ENCODE measurements at places on chromosomes 7 and 10.

DNA sequence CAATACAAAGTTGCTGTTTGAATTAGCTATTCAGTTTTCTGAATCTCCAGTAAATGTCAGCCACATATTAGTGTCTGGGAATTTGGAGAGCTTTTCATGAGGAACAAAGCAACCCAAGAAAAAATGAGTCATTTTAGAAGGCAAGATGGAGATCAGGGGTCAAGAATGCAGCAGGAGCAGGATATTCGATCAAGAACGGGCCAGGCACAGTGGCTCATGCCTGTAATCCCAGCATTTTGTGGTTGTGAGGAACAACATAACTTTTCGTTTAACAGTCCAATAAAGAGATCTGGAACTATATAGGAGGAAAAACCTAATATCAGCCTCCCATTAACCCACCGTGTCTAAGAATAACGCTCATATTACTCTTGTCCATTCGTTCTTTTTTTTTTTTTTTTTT, 600.5 kb downstream of the MAGI2 start:
- no peak for DNase-seq

GRCh38 chr7:148718431-148718830, 19.7 kb downstream of the CUL1 start:
- no peak for DNase-seq

DNA sequence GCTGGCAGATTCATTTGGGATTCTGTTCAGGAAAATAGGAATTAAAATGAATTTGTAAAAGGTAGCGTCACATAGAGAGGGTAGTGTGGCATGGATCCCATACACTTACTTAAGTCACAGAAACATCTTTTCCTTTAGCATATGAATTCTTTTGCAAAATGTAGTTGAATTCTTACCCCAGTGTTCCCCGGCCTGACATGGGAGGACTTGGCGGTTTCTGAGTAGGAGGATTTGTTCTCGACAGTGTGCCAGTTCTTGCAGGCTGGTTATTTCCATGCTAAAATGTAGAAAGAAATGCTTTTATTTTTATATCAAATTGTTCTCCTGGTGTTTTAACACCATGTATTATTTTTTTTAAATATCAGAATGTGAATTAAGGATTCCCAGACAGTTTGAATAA, 72.6 kb downstream of the PDSS1 start:
- DNase-seq = no peak

DNA sequence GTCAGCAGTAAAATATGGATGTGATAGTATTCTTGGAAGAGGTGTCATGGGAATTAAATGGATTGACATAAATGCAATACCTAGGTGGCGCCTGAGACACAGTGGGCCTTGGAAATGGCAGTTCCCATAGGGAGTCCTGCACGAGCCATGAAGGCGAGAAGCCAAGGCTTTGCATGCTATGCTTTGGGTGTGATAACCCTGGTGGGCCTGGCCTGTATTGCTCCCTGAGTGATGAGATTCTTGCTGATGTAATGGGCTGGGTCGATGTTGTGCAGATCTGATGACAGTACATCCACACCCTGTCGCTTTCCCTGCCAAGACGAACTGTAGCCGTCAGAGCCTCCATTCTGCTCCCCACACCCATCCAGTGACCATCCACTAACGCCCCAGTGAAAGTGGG, 46.4 kb downstream of the CREB5 start:
- no peak for DNase-seq

DNA sequence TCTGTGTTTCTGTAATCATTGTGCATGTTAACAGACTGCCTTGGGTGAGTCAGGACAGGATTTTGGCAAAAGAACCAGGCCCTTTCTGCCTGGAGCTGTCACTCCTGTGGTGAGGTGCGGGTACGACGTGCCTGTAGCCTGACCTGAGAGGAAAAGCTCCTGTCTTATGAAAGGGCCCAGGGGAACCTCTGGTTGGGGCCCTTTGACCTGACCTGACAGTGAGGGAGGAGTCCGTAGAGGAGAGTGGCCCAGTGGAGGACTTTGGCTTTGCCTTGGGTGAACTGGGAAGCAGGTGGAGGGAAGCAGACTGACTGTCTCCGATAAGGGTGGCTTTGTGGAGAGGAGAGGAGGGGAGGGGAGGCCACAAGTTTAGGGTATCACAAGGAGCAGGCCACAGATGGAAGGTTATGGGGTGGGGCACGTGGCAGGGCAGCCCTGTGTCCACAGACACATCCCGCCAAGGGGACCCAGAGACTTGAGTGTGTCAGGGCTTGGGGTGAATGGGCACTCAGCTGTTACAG, 6.9 kb downstream of the PFKP start:
- DNase-seq = no peak

DNA sequence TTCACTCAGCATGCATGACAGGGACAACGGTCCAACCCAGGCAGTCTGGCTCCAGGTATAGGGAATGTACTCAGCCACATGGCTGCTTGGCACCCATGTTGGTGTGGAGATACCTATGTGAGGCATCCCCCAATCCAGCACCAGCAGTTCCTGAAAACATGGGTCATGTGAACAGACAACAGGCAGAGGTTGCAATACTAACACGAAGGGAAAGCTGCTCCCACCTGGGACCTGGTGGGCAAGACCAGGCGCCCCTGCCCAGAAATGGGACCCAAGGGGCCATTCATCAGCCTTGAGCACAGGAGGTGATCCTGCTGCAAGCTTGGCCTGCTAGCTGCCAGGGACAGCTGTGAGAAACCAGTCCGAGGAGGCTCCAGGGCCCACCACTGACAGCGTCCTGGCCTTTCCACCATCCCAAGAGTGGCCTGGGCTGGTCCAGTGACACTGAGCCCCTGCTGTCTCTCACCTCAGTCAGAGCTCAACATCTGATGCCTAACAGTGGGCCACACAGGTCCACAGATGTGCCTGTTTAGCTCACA, 142.3 kb downstream of the ARHGAP22 start:
- DNase-seq = no peak

- DNase-seq = no peak
These were observed 194.0 kb downstream of the HDAC9 start for GRCh38 chr7:18689551-18689950.

DNA sequence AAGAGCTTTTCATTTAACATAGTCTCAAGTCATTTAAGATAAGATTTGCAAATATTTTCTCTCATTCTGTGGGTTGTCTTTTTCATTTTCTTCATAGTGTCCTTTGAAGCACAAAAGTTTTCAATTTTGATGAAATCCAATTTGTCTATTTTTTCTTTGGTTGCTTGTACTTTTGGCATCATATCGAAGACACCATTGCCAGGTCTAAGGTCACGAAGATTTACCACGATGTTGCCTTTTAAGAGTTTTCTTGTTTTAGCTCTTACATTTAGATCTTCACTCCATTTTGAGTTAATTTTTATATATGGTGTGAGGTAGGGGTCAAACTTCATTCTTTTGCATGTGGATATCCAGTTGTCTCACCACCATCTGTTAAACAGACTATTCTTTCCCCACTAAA, 34.7 kb downstream of the TMEM270 start:
- DNase-seq = no peak

All from cortex of kidney (tissue), 1 donor.